Right lobe of liver (tissue), 6 donors: ENCODE measurements at places on chromosomes 5 and 9. TPM values are rescaled to one million over a fixed set of nuclear protein-coding genes. Genes with fewer than 3 reads are reported as not detected.

DNA sequence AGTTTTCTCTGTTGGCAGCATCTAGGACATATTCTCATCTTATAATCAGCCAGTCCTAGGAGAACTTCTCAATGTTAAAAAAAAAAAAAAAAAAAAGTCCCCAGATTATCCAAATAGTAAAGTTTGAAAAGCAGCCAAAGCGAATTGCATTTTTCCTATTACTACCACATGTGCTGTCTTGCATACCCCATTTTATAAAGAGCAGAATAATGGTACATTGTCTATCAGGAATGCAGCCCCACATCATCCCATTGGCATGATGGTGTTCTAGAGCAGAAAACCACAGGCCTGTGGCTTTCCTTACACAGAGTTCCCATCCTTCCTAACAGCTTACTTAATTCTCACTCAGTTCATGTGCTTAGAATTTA is 381.6 kb downstream of the TMEM38B start:
- no peaks in the 10 kb centered on the region for H3K36me3 ChIP-seq
- H3K4me1 ChIP-seq = no peaks in the 10 kb centered on the region
- no peak for DNase-seq
- no peak overlapping the region for H3K4me3 ChIP-seq
- H3K27me3 ChIP-seq = no peaks in the 10 kb centered on the region

DNA sequence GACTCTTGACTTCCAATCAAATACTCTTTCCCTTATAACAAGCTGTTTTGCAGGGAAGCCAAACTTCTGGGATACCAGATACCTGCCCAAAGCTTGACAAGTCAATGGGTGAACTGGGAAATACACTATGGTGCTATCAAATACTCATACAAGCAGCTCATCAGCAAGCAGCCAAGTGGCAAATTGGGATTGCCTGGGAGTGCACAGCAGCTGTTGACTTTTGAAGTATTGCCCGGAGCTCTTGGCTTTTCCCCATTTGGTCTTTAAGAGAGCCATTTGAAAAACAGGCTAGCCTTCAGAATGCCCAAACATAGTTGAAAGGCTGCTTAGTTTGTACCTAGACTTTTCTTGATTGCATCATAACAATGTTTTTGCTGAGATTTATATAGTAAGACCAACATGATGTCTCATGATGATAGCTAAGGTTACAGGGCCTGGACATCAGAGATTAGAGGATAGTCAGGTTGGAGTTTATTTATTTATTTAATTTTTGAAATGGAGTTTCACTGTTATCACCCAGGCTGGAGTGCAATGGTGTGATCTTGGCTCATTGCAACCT is 210.1 kb upstream of the ZNF608 start:
- no peaks in the 10 kb centered on the region for H3K4me1 ChIP-seq
- H3K27me3 ChIP-seq = no peaks in the 10 kb centered on the region
- no peak overlapping the region for H3K4me3 ChIP-seq
- no peak overlapping the region for H3K27ac ChIP-seq

DNA sequence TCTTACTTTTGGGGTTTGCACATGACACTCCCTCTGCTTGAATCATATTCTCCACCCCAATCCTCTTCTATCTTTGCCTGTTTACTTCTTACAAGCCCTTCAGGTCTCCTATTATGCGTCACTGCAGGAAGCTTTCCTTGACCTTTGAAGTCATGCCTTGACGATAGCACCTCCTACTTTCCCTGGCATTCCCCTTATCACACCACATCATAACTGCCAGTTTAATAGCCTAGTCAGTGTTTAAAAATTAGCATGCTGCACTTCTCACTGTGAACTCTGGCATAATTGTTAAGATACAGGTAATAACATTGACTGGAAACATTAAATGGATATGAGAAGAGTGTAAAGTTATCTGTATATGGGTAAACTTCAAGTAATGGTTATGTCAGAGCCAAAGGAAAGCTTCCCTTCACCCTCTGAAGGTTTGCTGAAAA is 37.1 kb upstream of the CEP120 start:
- peaks cover 20% of the 10 kb centered on the region for H3K4me1 ChIP-seq
- H3K27me3 ChIP-seq = no peaks in the 10 kb centered on the region
- no peak for DNase-seq
- no peak overlapping the region for H3K4me3 ChIP-seq
- H3K36me3 ChIP-seq = no peaks in the 10 kb centered on the region

GRCh38 chr9:134678666-134679443 is 37.3 kb downstream of the COL5A1 start:
- peak; percentile 10 for DNase-seq
- H3K36me3 ChIP-seq = no peaks in the 10 kb centered on the region
- no peaks in the 10 kb centered on the region for H3K4me1 ChIP-seq
- H3K27me3 ChIP-seq = no peaks in the 10 kb centered on the region
- no peak overlapping the region for H3K27ac ChIP-seq

DNA sequence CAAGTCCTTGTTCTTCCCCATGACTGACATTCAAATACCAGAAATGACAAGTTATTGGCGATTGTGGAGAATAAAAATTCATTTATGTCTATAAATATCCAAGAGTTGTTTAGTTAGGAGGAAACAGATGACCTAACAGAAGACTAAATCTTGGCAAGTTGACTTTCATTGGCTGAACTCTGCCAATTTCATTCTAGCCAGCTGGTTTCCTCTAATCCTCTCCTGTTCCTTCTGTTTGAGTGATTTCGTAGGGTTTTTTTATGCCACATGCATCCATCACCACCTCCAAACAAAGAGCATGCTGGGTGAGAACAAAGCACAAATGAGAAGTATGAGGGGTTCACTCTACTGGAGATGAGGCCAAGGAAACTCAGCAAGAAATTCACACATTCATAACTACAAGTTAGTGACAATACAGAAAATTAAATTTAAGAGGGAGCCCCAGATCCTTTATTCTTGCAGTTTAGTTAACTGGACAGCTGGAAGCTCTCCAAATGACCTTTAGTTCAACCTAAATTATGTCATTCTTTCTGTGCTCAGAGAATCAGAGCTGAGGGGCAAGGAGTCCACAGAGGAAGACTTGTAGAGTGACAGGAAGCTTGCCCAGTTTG is 932.0 kb downstream of the TLE4 start:
- no peaks in the 10 kb centered on the region for H3K36me3 ChIP-seq
- no peak for DNase-seq
- no peaks in the 10 kb centered on the region for H3K4me1 ChIP-seq
- H3K27ac ChIP-seq = no peak overlapping the region
- H3K27me3 ChIP-seq = no peaks in the 10 kb centered on the region

GRCh38 chr9:124009531-124010217 is 1.9 kb upstream of the LHX2 start:
- no peak overlapping the region for H3K4me3 ChIP-seq
- H3K27me3 ChIP-seq = peaks cover 4% of the 10 kb centered on the region
- no peaks in the 10 kb centered on the region for H3K4me1 ChIP-seq
- no peak overlapping the region for H3K27ac ChIP-seq
- DNase-seq = no peak

DNA sequence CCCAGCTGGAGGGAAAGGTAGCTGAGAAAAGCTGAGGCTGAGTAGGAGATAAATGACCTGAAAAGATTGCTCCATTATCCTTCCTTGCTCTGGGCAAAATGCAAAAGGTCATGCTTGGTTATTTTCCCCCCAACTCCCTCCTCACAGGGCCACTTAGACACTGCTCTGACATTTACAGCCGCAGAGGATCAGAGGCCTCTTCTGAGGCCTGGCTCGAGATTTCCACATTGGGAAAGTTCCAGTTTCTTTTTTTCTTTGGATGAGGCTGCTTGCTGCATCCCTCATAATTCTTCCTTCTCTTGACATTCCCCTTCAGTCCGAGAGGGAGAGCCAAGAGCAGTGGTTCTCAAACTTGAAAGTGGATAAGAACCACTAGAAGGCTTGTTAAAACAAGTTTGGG is 60.1 kb upstream of the HSPA9 start:
- no peak for DNase-seq
- H3K27me3 ChIP-seq = no peaks in the 10 kb centered on the region
- H3K36me3 ChIP-seq = no peaks in the 10 kb centered on the region
- no peak overlapping the region for H3K4me3 ChIP-seq
- no peak overlapping the region for H3K27ac ChIP-seq

DNA sequence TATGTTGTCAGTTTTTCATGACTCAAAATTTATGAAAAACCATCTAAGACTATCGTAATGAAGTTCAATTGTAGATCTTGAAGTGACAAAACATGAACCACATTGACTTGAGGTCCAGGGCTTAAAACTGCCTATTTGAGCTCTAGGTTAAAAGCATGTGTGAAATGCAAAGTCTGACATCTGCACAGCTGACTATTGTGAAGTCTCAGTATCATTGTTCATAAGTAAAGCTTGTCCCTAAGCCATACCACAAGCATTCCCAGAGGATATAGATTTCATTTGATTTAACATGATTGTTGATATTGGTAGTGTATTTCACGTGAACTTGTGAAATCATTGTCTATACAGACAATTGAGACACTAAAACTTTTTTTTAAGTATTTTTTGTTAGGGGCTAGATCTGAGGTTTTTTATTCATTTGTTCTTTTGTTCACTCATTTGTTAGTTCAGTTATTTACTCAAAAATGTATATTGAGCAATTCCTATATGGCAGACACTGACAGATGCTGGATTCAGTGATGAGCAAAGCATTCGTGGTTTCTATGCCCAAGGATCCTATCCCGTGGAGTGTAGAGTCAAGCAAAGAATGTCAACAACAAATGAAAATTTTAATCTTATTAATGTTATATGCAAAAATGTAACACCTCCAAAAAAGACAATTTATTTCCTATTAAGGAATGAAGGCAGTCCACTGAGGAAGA is 485.2 kb downstream of the RAB3C start:
- no peaks in the 10 kb centered on the region for H3K36me3 ChIP-seq
- H3K4me1 ChIP-seq = no peaks in the 10 kb centered on the region
- no peak overlapping the region for H3K27ac ChIP-seq

GRCh38 chr9:14401911-14402310 is 88.0 kb upstream of the NFIB start:
- H3K4me3 ChIP-seq = no peak overlapping the region
- no peaks in the 10 kb centered on the region for H3K36me3 ChIP-seq
- no peak overlapping the region for H3K27ac ChIP-seq
- no peaks in the 10 kb centered on the region for H3K4me1 ChIP-seq

- DNase-seq = peak; percentile 57
- no peak overlapping the region for H3K27ac ChIP-seq
- H3K4me3 ChIP-seq = no peak overlapping the region
- H3K27me3 ChIP-seq = no peaks in the 10 kb centered on the region
Observed at GRCh38 chr9:86637515-86637914, 283.3 kb upstream of the TUT7 start.

GRCh38 chr5:81208904-81209303 is 24.2 kb upstream of the CKMT2 start:
- H3K4me1 ChIP-seq = no peaks in the 10 kb centered on the region
- no peaks in the 10 kb centered on the region for H3K36me3 ChIP-seq

GRCh38 chr5:113195251-113195650 is 218.7 kb downstream of the DCP2 start:
- no peak overlapping the region for H3K27ac ChIP-seq
- no peaks in the 10 kb centered on the region for H3K36me3 ChIP-seq
- no peak overlapping the region for H3K4me3 ChIP-seq

- no peak for DNase-seq
- no peaks in the 10 kb centered on the region for H3K36me3 ChIP-seq
- no peak overlapping the region for H3K27ac ChIP-seq
- H3K4me3 ChIP-seq = no peak overlapping the region
- H3K27me3 ChIP-seq = no peaks in the 10 kb centered on the region
Observed at GRCh38 chr9:125893277-125893676, 146.1 kb downstream of the PBX3 start.

- no peak overlapping the region for H3K4me3 ChIP-seq
- no peaks in the 10 kb centered on the region for H3K27me3 ChIP-seq
- H3K36me3 ChIP-seq = no peaks in the 10 kb centered on the region
- DNase-seq = no peak
Observed at GRCh38 chr5:136679233-136679632, 313.9 kb upstream of the TRPC7 start.

GRCh38 chr9:93129691-93130500 is 4.2 kb downstream of the NINJ1 start:
- H3K27ac ChIP-seq = peak overlapping the region; percentile 24
- H3K4me3 ChIP-seq = no peak overlapping the region
- H3K36me3 ChIP-seq = no peaks in the 10 kb centered on the region
- H3K27me3 ChIP-seq = no peaks in the 10 kb centered on the region
- peaks cover 27% of the 10 kb centered on the region for H3K4me1 ChIP-seq
- DNase-seq = no peak

DNA sequence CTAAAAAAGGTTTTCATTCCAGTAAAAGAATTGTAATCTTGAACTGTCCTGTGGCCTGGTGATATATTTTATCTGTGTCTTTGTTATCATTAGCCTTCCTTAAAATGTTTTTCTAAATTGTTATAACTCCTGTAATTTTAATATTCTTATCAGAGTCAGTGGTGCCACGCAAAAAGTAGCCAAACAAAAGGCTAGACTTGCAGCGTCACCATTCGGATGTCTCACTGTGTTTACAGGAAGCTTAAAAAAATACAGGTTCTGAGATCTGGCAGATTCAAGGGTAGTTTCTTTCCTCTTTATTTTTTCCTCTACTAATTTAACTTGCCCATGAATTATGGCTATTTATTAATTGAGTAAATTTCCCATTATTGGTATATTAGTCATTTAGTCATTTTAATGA is 362.3 kb downstream of the MAT2B start:
- H3K27ac ChIP-seq = no peak overlapping the region
- no peaks in the 10 kb centered on the region for H3K4me1 ChIP-seq
- no peaks in the 10 kb centered on the region for H3K36me3 ChIP-seq
- DNase-seq = no peak
- no peaks in the 10 kb centered on the region for H3K27me3 ChIP-seq
- H3K4me3 ChIP-seq = no peak overlapping the region

GRCh38 chr9:19174127-19174912 is 47.0 kb upstream of the PLIN2 start:
- DNase-seq = no peak
- H3K27ac ChIP-seq = peak overlapping the region; percentile 66
- H3K27me3 ChIP-seq = no peaks in the 10 kb centered on the region
- H3K4me1 ChIP-seq = peaks cover 31% of the 10 kb centered on the region

DNA sequence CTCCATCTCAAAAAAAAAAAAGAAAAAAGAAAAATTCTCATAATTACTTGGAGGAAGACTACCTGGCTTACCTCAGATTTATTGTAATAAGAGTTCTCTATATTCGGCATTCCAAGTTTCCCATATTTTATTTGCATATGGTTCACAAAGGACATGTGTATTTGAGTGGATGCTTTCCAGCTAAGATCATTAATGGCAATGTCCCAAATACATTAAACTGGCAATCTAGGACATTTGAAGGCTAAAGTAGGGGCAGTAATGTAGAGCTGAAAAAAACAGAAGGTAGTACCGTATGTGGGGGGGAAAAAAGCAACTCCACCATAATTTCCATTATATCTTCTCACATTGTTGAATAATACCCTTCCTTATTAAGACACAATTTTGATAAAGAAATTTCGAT is 4.9 kb downstream of the TUT7 start:
- no peaks in the 10 kb centered on the region for H3K27me3 ChIP-seq
- no peaks in the 10 kb centered on the region for H3K4me1 ChIP-seq
- no peak for DNase-seq

The SARDH gene
- 121 TPM for total RNA-seq

The WDR38 gene
- not detected for total RNA-seq

The FOCAD gene
- total RNA-seq = 6.4 TPM

The IRGM gene
- not detected for total RNA-seq

The GCNT4 gene
- 1.7 TPM for total RNA-seq

The IL3 gene
- not detected for total RNA-seq

The STK32A gene
- total RNA-seq = not detected

The PCDHB3 gene
- total RNA-seq = not detected

The PRR16 gene
- total RNA-seq = not detected

The FNIP1 gene
- 23.4 TPM for total RNA-seq

The FOXE1 gene
- not detected for total RNA-seq

The ADGRD2 gene
- not detected for total RNA-seq

The SHISAL2B gene
- not detected for total RNA-seq
